ENCODE measurements at places on chromosomes 3 and 15. TPM values are rescaled to one million over a fixed set of nuclear protein-coding genes. Genes with fewer than 3 reads are reported as not detected.

TEX9 gene
- under 0.01 TPM for total RNA-seq

FANCD2OS gene
- total RNA-seq, result not detected

SLC28A2 gene
- not detected for total RNA-seq

PEX5L gene
- not detected for total RNA-seq

CHRM5 gene
- total RNA-seq, result 0.20 TPM

ACSBG1 gene
- not detected for total RNA-seq

GOLGA6B gene
- not detected for total RNA-seq

CYP8B1 gene
- total RNA-seq, result not detected

ARRDC4 gene
- 0.87 TPM for total RNA-seq

Data from lung microvascular endothelial cell (primary cell).